ENCODE measurements at places on chromosomes 16 and 17.
A peak's percentile ranks its signal among the peaks of the same experiment; 100 is the strongest.

DNA sequence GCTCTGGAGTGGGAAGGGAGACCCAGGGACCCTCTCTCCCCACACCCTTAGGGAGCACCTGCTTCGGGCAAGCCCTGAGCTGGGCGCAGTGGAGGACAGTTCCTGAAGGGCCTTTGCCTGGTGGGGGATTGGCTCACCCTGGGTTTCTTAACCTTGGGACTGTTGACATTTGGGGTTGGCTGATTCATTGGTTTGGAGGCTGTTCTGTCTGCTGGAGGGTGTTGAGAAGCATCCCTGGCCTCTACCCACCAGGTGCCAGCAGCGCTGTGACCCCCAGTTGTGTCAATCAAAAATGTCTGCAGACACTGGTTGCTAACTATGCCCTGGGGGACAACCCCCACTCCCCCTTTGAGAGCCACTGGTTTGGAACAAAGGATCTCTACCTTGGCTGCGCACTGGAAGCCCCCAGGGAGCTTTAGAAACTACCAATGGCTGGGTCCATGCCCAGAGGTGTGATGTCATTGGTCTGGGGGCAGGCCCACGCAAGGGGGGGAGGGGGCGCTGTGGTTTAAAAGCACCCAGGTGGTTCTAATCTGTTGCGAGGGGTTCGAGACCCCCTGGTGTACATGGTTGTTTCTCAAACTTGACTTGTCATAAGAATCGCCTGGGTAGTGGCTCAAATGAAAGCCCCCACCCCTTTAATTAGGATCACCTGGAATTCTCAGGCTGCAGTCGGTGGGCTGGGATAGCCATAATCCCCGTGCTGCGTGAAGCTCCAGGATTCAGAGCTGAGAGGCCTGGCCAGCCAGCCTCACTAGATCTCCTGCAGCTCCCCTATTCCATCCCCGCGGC, 151.9 kb upstream of the GSE1 start:
- no peaks in the 10 kb centered on the region for H3K27me3 ChIP-seq
- H3K4me1 ChIP-seq: peaks cover 44% of the 10 kb centered on the region
- H3K4me3 ChIP-seq: peak overlapping the region; percentile 39
- H3K27ac ChIP-seq: peak overlapping the region; percentile 68

GRCh38 chr17:71948703-71949422, 172.0 kb upstream of the SOX9 start:
- H3K4me1 ChIP-seq: no peaks in the 10 kb centered on the region
- H3K27me3 ChIP-seq: no peaks in the 10 kb centered on the region
- H3K4me3 ChIP-seq: no peak overlapping the region
- DNase-seq: no peak

GRCh38 chr17:62064791-62065563, at the start of gene MED13:
MED13 (minus strand) TSS chr17:62065278; CDS start chr17:62065205, 73 bp downstream.
- peak; percentile 38 for DNase-seq
- H3K27me3 ChIP-seq: no peaks in the 10 kb centered on the region
- H3K4me3 ChIP-seq: peak within 1 kb of the TSS; percentile 96
- H3K36me3 ChIP-seq: no peaks in the 10 kb centered on the region

DNA sequence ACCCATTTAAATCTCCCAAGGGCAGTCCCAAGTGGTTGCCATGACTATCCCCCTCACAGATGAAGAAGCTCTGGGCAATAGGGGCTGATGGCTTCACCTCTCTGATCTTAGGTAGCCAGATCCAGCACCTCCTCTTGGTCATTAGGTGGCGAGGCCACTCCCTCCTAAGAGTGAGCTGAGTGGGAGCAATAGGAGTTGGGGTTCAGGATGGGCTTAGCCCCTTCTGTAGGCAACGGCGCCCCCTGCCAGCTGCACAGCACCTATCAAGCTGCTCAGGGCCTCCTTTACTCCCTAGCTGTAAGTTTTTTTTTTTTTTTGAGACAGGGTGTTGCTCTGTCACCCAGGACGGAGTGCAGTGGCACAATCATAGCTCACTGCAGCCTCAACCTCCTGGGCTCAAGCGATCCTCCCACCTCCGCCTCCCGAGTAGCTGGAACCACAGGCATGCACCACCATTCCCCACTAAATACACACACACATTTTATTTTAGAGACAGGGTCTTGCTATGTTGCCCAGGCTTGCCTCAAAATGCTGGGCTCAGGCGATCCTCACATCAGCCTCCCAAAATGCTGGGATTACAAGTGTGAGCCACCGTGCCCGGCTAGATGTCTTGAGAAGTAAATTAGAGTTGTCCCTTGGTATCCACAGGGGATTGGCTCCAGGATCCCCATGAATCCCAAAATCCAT, 3.5 kb upstream of the RRAD start:
- DNase-seq: peak; percentile 88
- H3K4me3 ChIP-seq: no peak overlapping the region
- peak overlapping the region; percentile 91 for H3K27ac ChIP-seq
- H3K36me3 ChIP-seq: peaks cover 21% of the 10 kb centered on the region
- H3K4me1 ChIP-seq: peaks cover 59% of the 10 kb centered on the region

DNA sequence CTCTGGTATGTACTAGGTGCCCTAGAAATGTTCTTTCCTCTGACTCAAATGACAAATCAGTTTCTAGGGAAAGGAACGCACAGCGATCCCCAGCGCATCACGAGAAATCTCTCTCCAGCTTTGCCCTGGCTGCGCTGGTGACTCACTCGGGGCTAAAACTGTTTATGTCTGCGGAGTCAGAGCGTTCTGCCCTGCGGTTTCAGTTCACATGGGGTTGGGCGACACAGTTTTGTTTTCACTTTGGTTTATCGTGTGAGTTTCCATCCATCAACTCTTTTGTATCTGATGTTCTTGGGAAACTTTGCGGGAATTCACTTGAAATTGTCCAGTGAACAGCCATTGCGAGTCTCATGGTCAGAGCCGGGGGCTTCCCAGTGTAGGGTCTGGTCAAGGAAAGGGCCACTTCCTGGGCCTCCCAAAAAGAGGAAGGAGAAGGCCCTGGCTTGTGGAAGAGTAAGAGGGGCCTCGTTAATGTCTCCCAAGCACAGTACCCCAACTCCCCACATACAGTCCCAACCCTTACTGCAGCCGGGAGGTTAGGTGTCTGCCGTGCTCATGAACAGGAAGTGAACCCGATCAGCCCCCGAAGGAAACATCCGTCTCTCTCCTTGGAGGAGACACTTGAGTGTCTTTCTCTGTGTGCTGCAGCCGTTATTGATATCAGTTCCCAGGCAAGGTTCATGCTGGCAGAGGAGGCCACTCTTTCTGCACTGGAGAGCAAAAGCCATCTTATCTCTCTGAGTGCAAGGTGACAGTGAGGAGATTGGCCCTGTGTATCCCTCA, 643.2 kb downstream of the WWOX start:
- no peaks in the 10 kb centered on the region for H3K27me3 ChIP-seq
- no peak for DNase-seq
- no peak overlapping the region for H3K4me3 ChIP-seq
- no peaks in the 10 kb centered on the region for H3K36me3 ChIP-seq

GRCh38 chr17:3770466-3770865, 30.5 kb downstream of the ITGAE start:
- no peaks in the 10 kb centered on the region for H3K27me3 ChIP-seq
- DNase-seq: no peak
- H3K36me3 ChIP-seq: no peaks in the 10 kb centered on the region

- H3K36me3 ChIP-seq: no peaks in the 10 kb centered on the region
- no peak overlapping the region for H3K4me3 ChIP-seq
- no peak for DNase-seq
- no peak overlapping the region for H3K27ac ChIP-seq
- H3K27me3 ChIP-seq: no peaks in the 10 kb centered on the region
Measured at GRCh38 chr17:20284570-20285295, 182.6 kb downstream of the LGALS9B start.

DNA sequence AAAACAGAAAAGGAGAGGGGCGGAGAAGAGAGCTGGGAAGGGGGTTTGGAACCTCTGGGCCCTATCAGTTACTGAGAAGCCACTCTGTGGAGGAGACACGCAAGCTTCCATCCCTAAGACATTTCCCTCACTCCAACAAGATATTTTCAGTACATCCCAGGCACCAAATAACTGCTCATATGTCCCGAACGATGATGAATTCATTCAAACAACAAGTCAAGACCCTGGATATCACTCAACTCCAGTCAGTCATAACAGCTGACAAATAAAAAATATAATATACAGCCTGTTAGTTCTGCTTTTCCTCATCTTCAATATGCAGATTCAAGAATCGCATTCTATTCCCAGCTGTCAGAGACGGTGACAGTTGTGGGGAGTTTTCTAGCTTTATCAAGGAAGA, 104.0 kb upstream of the ZFHX3 start:
- DNase-seq: no peak
- H3K4me3 ChIP-seq: no peak overlapping the region
- H3K36me3 ChIP-seq: no peaks in the 10 kb centered on the region
- no peaks in the 10 kb centered on the region for H3K27me3 ChIP-seq
- no peaks in the 10 kb centered on the region for H3K4me1 ChIP-seq
- no peak overlapping the region for H3K27ac ChIP-seq

DNA sequence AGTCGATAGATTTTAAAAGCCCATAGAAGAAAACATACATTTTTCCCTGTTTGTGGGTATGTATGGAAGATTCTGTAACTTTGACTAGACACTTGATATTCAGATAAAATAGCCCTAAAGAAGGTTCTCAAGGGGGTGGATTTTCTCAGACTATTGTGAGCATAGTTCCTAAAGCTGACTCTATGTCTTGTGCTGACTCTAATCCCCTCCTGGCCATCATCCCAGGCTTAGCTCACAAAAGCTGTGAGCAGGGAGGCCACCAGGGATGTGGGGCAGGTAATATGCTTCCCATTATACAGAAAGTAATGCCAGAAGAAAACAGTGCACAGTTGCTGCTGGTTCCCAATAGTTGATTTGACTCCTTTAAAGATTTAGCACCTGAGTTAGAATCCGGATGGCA, 32.0 kb downstream of the CDH13 start:
- H3K4me3 ChIP-seq: no peak overlapping the region
- peak; percentile 46 for DNase-seq
- no peaks in the 10 kb centered on the region for H3K36me3 ChIP-seq
- H3K4me1 ChIP-seq: peaks cover 41% of the 10 kb centered on the region
- no peaks in the 10 kb centered on the region for H3K27me3 ChIP-seq
- peak overlapping the region; percentile 95 for H3K27ac ChIP-seq

GRCh38 chr17:1461198-1461944, 5.3 kb upstream of the CRK start:
- H3K27me3 ChIP-seq: no peaks in the 10 kb centered on the region
- H3K36me3 ChIP-seq: no peaks in the 10 kb centered on the region
- DNase-seq: no peak

DNA sequence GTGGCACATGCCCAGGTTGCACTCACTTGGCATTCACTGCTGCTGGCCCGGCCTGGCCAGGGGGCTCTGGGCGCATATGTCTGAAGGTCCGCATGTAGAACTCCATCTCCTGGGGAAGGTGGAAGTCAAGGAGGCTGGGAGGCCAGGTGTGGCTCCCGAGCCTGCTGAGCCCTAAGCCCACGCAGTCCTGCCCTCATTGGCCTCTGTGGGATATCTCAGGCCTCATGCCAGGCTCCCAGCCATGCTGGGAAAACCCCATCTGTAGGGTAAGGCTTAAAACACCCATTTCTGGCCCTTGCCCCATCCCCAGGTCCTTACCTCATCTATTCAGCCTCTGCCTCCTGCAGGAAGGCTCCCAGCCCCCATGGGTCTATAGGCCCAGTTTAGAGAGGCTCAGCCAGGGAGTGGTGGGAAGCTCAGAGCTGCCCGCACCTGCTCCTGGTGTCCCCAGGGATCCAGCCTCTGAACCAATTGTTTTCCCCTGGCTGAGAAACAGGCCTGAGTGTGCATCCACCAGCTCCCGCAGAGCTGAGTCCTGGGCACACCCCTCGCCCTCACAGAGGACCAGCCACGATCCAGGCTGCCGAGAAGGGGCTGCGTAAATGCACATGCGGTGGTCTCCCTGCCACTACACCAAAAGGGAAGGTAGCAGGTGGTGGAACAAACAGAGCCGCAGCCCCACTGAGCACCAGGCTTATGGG, 2.3 kb upstream of the TPPP3 start:
- no peaks in the 10 kb centered on the region for H3K27me3 ChIP-seq
- H3K4me1 ChIP-seq: peaks cover 53% of the 10 kb centered on the region
- no peak for DNase-seq
- peak overlapping the region; percentile 18 for H3K27ac ChIP-seq
- no peak overlapping the region for H3K4me3 ChIP-seq

Data from gastrocnemius medialis (tissue), 4 donors.